SK-MEL-5 (cell line): ENCODE measurements at places on chromosomes 4 and X. TPM values are rescaled to one million over a fixed set of nuclear protein-coding genes. Genes with fewer than 3 reads are reported as not detected.

TLR2 gene
- total RNA-seq, result 0.05 TPM in 1 of 2 replicates, not detected in the other

DNA sequence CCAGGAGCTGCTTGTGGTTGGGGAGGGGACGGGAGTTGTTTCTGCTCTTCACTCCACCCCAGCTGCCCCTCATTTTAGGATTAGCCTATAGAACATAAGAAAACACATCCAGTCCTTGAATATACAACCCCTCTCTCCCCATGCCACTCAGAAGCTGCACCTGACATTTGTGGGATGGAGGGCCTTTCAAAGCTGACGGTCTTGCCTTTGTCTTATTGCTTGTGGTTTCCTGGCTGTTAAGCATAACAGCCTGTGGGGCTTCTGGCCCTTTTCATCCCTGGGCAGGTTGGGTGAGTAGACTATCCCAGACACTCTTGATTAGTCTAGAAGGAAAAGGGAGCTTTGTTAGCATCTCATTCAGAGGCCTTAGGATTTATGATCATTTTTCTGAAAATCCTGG lies 407.6 kb upstream of the BOD1L1 start:
- no peak for DNase-seq

DNA sequence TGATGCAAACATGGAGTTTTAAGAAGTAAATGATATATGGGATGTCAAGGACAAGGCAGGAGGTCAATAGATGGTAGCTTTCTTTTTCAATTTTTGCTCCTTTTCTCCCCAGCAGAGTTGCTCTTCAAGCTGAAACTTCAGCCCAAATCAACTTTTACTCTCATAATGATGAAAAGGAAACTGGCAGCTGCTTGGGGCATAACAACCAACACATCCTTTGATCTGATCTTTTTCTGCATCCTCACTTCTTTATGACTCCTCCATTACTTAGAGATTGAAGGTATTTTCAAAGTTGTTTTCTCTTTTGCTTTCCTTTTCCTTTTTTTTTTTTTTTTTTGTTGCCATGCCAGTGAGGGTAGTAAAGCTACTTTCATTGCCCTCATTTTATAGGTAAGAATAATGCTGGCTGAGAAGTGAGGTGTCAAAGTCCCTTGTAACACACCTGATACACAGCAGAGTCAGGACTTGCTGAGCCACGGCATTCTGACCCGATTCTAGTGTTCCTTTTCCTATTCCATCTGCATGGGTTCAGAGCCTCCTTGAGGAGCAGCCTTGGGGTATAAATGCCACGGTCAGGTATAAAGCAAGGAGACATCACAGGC lies 26.9 kb downstream of the SLC2A9 start:
- DNase-seq, result no peak

GRCh38 chr4:60619531-60620305 lies 580.4 kb upstream of the ADGRL3 start:
- DNase-seq, result no peak

GRCh38 chrX:20231598-20231997 lies 35.1 kb downstream of the RPS6KA3 start:
- peak; percentile 78 for DNase-seq

DNA sequence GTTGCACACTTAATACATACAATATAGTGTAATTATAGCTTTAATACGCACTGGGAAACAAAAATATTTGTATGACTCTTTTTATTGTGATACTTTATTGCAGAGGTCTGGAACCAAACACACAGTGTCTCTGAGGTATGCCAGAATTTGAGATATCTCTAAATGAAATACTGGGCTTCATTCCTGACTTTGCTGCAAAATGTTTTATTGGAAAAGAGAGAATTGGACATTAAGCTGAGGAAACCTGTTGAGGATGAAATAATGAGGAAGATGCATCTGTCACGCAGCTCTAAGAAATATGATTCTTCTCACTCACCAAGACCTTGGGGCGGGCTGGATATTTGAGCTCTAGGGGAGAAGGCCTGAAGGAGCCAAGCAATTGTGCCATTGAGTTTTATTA lies 242.1 kb downstream of the CPE start:
- DNase-seq, result no peak
